ENCODE measurements at places on chromosomes 5 and 9.

GRCh38 chr9:69276775-69277174 lies 48.2 kb upstream of the ENTREP1 start:
- no peak for DNase-seq

GRCh38 chr9:125943831-125944230 lies 196.7 kb downstream of the PBX3 start:
- DNase-seq = no peak

- DNase-seq = no peak
Observed at GRCh38 chr9:132422574-132422973, 12.6 kb downstream of the CFAP77 start.

GRCh38 chr9:82140471-82140870 lies 151.9 kb downstream of the SPATA31D1 start:
- DNase-seq = no peak

DNA sequence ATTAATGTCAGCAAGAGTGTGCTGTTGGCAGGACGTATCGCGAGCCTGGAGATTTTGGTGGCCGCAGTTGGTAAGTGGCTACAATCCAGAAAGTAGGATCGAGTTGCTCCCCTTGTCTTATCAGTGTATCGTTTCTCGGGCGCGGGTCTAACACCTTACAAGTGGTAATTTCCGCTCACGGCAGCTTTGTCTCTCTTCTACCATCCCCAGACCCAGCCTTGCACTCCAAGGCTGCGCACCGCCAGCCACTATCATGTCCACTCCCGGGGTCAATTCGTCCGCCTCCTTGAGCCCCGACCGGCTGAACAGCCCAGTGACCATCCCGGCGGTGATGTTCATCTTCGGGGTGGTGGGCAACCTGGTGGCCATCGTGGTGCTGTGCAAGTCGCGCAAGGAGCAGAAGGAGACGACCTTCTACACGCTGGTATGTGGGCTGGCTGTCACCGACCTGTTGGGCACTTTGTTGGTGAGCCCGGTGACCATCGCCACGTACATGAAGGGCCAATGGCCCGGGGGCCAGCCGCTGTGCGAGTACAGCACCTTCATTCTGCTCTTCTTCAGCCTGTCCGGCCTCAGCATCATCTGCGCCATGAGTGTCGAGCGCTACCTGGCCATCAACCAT lies 1.1 kb downstream of the PTGER4 start:
- no peak for DNase-seq

DNA sequence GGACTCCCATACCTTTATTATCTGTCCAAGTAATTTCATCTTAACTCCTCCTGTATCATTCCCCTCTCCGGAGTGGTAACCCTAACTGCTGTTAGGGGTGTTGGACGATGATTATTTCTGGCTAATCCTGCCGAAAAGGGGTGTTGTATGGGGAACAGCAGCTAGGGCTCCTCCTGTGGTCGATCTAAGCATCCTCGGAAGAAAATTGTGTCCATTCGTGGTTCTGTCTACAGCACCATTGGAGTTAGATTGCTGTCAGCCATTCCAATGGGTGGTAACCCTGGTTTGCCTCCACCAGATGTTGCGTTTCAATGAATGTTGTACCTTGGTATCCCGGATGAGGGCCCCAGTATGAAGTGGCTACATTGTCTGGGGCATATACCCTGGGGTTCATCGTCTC lies 35.6 kb upstream of the LMNB1 start:
- DNase-seq = no peak

All from SHP77 treated with DMSO at 0.1 percent for 48 hours (cell line).